ENCODE measurements at places on chromosomes 1 and 21.

DNA sequence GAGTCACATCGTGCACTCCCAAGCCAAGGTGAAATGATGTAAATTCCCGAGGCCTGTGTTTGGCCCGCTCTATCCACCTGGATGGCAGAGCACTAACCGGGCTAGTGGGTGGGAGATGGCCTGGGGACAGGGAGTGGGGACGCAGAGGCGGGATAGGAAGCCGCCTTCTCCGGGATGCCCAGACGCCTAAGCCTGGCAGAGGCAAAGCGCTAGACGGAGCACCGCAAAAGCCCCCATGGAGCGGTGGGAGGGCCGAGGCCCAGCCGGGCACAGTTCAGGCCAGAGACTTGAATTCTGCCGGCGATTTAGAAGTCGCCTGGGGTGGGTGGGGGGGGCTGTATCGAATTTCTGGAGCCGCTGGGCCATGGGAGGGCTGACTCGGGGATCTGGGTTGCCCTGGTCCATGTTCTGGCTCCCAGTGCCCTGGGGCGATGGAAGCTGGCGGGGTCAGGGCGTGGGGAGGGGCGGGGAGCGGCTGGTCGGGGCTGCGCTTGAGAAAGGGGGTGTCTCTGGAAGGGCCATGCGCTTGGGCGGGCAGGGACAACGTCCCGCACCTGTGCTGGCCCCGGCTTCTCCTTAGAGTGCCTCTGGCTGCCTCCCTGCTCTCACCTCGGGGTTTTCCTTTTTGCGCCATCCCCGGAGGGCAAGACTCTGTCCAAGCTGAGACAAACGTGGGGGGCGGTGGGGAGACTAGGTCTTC lies 28.0 kb downstream of the KIAA2013 start:
- no peak for DNase-seq

GRCh38 chr1:231016966-231017365 lies 23.1 kb downstream of the FAM89A start:
- no peak for DNase-seq

DNA sequence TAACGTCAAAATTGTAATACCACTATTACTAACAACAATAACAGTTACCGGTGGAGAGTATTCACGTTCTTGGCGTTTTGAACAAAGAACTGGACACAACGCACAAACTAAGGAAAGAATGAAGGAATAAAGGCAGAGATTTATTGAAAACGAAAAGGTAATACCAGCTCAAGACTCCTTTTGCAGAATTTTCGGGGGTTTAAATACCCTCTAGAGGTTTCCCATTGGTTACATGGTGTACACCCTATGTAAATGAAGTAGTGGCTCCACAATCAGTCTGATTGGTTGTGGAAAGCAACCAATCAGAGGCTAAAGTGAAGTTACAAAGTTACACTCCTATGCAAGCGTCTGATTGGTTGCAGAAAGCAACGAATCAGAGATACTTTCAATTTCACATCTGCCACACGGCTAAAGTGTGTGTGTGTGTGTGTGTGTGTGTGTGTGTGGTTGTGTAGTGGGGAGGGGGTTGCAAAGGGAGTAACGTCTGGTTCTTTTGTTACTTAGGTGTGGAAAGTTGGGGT lies 1.1 kb upstream of the GTF2B start:
- no peak for DNase-seq

DNA sequence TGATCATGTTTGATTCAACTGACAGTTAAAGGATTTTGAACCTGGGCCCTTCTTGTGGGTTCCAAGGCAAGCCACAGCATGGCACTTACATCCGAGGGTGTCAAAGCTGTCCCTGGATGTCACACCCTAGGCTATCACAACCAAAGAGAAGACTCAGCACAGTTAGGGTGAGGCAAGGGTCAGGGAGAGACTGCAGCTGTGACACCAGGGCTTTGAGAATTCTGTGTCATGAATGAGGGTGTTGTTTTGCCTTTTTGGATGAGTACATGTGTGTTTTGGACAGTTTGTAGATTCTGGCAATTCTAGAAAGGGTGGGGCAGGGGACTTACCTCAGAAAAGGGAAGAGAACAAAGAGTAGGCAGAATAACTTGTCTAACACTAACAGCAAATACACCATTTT lies 37.8 kb upstream of the ZNF326 start:
- DNase-seq, result no peak

GRCh38 chr1:203990118-203990517 lies 82.8 kb upstream of the SOX13 start:
- no peak for DNase-seq

- DNase-seq, result no peak
Measured at GRCh38 chr1:89261926-89262515, 10.6 kb downstream of the GBP5 start.

DNA sequence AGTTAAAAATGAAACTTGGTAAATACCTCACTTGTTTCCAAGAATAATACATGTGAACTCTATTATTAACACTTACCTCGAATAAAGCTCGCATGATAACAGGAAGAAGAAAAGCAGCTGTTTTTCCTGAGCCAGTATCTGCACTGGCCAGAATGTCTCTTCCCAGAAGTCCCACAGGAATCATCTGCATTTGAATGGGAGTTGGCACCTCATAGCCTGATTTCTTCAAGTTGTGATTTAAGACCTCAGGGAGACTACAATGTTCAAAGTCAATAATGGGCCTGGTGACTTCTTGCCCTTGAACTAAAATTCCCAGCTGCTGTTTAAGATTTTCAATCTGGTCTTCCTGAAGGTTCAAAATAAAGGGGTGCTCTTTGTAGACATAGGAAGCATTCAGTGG lies 3.8 kb downstream of the DDX59 start:
- DNase-seq, result no peak

- no peak for DNase-seq
Measured at GRCh38 chr1:98550076-98550475, 111.4 kb upstream of the SNX7 start.
